ENCODE measurements at places on chromosomes 1 and 21.
A peak's percentile ranks its signal among the peaks of the same experiment; 100 is the strongest.

DNA sequence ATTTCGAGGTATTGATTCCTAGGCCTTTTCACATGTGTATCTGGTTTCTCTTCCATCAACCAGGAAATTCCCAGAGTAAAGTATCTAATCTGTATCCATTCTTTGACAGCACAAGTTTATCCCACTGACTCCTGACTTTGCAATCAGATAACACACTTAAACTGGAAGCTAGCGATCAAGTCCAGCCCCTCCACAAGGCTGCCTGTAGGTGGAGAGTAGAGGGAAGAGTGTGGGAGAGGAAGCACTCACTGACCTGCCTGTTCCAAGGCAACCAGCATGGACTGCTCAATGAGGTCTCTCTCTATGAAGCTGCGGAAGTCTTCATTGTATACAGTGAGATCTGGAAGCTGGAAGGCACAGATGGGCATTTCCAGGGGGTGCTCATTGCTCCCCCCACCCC, 30.4 kb upstream of the MTMR11 start:
- DNase-seq, result no peak

GRCh38 chr1:223662943-223663342, 2.6 kb downstream of the CAPN8 start:
- no peak for DNase-seq

GRCh38 chr1:157956732-157957131, 36.7 kb upstream of the KIRREL1 start:
- DNase-seq, result no peak

GRCh38 chr1:46206399-46206798, 3.3 kb downstream of the LURAP1 start:
- no peak for DNase-seq

- DNase-seq, result no peak
Measured at GRCh38 chr1:116325922-116326321, 47.1 kb upstream of the ATP1A1 start.

- no peak for DNase-seq
Measured at GRCh38 chr21:37983336-37984095, 67.3 kb upstream of the KCNJ6 start.

DNA sequence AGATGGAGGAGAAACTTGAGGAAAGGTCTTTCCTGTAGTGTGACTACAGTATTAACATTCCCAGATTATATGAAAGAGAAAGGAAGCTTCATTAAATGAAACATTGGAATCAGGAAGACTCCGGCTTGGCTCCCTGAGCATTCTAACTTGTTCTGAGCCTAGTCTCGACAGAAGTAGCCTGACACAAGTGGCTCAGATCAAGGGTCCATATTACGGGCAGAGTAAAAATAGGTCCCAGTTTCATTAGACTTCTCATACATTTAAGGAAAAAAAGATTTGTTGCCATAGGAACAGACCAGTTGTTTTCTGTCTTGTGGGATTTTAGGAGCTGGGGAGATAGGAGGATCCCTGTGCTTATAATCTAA, 12.8 kb downstream of the SMAP2 start:
- DNase-seq, result no peak

- no peak for DNase-seq
Measured at GRCh38 chr1:85681087-85681486, 27.1 kb downstream of the ZNHIT6 start.

GRCh38 chr1:164813776-164814175, 254.8 kb downstream of the PBX1 start:
- no peak for DNase-seq

GRCh38 chr1:225430301-225430700, 2.5 kb upstream of the LBR start:
- DNase-seq, result no peak

- DNase-seq, result no peak
Measured at GRCh38 chr1:212712451-212713303, 13.0 kb upstream of the BATF3 start.

GRCh38 chr1:83995649-83996048, 3.3 kb downstream of the TTLL7 start:
- no peak for DNase-seq

DNA sequence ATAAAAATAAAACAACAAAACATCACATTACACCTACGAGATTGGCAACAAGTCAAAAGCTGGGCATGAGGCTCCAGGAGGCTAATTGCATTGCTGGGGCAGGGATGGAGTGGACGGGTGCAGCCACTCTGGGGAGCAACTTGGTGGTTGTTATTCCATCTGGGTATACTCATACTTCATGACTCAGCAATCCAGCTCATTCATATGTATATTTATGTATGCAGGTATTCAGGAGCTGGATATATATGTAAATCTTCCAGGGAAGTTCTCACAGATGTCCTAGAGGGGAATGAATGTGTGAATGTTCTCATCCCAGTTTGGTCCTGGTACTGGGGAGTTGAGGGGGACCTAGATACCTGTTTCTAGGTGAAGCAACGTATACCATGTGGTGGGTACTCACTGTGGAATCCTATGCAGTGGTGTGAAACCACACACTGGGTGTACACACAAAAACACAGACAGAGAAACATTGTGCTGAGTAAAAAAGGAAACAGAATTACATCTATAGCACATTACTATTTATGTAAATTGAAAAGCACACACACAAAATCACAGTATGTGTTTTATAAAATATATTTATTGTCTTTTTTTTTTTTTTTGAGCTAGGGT, 79.7 kb upstream of the RAB4A start:
- DNase-seq, result no peak

DNA sequence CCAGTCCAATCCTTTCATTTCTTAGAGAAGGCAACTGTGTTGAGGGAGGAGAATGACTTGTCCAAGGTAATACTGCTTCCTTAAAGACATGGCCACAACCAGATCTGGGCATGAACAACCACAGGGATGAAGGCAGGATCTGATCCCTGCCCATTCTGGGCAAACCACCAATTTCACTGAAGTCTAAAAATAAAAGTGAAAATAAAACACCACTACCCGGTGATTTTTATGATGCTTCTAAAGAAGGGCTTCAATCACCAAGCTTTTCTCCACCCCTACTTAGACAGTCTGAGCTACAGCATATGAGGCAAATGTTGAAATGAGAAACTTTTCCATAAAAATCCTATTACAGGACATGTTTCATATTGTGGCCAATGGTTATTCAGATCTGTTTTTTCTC, 133.0 kb downstream of the PTPN14 start:
- DNase-seq, result no peak

GRCh38 chr1:54347955-54348699, 58.1 kb downstream of the SSBP3 start:
- DNase-seq, result no peak

DNA sequence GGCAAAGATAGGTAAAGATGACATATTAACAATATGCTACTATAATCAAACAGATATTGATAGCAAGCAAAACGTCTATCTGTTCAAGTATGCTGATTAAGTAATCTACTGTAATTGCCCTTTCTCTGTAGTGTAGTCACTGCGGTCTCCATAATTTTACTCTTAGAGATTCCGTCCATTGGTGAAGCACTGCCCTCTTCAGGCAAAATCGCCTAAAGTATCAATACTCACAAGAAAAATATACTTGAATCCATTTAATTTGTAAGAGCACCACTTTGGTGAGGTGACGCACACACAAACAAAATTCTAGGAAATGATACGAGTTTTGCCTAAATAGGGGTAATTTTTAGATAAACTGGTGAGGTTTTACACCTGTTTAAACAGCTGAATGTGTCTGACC, 434.6 kb upstream of the CHRM3 start:
- DNase-seq, result no peak

- DNase-seq, result no peak
Measured at GRCh38 chr1:201605385-201606010, 66.6 kb downstream of the NAV1 start.

DNA sequence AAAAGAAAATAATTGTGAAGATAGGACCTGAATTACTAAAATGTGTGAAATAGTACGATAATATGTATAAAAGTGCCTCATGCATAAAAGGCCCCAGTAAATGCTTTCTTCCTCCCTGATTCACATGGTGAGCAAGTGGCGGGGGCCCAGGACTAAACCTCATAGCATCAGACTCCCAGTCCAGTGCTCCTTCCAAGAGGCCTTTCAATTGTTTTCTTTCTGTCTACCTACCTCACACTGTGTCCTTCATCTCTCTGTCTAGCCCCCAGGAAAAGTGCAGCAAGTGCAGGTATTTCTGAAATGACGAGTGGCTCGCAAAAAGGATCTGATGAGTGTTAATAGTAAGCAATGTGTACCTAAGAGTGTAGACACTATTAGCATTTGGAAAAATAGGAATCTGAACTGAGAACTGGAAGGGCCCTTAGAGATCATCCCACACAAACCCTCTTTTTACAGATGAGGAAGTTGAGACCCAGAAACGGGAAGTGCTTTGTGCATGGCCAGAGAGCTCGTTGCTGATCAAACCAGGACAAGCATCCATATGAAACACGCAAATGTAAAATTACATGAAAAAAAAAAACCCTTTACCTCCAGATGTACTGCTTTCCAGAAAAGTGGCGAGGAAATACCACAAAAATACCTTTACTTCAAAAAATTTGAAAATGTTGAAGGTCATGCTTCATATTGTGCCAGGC, 118.2 kb upstream of the HOOK1 start:
- no peak for DNase-seq

- DNase-seq, result no peak
Measured at GRCh38 chr1:20602851-20603450, 14.1 kb downstream of the CDA start.

DNA sequence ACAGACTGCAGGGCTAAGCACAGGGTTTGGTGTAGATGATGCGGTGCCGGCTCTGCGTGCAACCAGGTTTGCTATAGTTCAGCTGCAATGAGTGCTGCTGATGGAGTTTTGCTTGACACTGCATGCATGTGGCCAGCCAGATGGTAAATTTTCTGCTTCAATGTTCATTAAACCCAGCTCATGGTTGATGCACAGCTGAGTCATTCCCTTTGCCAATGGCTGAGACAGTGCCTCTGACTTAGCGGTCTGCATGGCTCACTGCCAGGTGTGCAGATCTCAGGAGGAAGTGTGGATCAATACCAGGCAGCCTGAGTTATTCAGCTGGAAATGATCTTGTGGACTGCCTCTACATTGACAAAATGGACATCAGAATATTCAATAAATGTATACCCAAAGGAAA, 172.7 kb upstream of the ZP4 start:
- no peak for DNase-seq

DNA sequence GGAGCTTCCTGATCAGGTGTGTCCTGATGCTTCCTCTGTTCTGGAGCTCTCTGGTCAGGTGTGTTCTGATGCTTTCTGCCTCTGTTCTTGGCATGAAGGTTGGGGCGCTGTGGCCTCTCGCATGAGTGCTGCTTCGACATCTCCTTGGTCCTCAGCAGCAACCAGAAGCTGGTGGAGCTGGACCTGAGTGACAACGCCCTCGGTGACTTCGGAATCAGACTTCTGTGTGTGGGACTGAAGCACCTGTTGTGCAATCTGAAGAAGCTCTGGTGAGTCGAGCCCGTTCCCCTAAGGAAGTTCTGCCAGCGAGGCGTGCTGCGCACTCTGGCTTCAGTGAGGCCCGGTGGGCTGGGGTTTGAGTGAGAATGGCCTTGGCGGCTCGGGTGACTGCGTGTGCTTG, 18.0 kb downstream of the NLRP3 start:
- DNase-seq, result peak; percentile 8

GRCh38 chr1:227735539-227736285, 477 bp downstream of the SNAP47 start:
- DNase-seq, result no peak

DNA sequence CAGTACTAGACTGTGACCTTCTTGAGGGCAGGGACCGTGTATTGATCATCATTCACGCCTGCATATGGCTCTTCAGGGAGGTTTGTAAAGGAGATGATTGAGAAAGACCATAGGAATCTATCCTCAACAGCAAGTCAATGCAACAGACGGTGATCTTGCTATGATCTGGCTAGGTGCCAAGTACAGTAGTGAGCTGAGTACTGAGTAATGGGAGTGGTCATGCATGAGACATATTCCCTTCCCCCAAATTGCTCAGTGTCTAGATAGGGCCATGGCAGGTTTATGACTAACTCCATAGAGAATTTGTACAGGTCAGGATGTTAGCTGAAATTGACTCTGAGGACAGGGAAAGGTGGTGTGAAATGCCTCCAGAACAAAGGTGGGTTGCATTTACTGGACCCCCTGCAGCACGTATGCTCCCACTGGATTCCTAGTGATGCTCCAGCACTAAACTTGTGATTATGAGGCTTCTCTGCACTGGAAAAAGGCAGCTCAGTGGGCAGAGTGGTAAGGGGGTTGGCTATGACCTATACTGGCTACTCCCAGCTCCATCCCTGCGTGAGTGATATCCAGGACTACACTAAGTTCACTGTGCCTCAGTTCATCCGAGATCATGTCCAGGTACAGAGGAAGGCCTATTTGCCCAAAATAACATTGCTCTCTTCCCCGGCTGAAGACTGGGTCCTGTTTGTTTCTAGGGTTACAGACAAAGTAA, 37.2 kb downstream of the KCNJ6 start:
- no peak for DNase-seq

DNA sequence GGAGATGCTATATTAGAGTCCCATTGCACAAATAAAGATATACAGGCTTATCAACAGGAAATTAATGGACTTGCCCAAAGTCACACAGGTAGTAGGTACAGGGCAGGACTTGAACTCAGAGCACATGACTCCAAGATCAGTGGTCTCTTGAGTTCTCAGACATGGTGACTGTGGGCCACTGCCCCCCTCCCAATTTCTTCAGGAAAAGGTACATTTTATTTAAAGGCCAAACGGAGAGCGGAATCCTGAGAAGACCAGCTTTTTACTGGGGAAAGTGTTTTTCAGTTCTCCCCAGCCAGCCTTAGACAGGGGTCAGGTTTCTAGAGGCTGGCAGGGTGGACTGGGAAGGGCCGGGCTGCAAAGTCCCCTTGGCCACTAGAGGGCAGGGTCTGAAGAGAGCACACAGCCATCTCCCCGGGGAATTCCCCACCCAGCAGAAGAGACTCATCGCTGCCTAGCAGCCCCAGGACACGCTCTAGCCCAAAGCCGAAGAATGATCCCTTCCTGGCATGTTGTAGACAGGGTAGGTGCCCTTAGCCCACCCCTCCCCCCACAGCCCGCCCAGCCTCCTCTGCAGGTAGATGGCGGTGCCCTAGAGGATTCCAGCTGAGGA, 29.7 kb downstream of the ACP6 start:
- no peak for DNase-seq

GRCh38 chr1:7209336-7209735, 424.1 kb downstream of the CAMTA1 start:
- DNase-seq, result no peak

- no peak for DNase-seq
Measured at GRCh38 chr1:65812065-65812464, 19.4 kb downstream of the PDE4B start.
